ENCODE measurements at places on chromosomes 11 and 22.

DNA sequence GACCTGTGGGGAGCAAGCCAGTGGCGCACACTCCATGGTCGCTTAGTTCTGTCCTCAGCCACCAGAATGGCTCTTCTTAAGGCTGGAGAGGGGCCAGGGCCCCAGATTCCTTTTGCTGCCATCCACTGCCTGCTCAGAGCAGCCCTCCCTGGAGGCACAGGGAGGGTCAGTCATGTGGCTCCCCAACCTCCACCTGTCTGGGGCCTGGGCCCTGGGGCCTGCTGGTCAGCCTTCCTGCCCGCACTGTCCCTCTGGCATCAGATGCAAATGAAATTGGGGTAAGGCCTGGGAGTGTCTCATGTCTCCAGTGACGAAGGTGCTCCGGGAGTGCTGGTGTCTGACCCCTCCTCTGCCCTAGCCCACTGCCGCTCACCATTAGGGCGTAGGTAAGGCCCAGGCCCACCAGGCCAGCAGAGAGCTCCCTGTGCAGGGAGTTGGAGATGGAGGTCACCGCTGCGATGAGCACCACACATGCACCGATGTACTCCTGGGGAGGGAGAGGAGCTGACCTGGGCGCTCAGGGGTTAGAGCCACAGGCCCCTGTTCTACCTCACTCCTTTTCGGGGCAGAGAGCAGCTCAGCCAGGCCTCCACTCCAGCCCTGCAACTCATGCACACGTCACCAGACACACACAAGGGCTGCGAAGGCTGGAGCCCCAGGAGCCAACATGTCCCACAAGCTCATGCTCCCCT lies 9.0 kb upstream of the KCNJ11 start:
- H3K4me3 ChIP-seq = no peak overlapping the region
- H3K27ac ChIP-seq = no peak overlapping the region
- no peak for DNase-seq
- H3K4me1 ChIP-seq = no peaks in the 10 kb centered on the region

DNA sequence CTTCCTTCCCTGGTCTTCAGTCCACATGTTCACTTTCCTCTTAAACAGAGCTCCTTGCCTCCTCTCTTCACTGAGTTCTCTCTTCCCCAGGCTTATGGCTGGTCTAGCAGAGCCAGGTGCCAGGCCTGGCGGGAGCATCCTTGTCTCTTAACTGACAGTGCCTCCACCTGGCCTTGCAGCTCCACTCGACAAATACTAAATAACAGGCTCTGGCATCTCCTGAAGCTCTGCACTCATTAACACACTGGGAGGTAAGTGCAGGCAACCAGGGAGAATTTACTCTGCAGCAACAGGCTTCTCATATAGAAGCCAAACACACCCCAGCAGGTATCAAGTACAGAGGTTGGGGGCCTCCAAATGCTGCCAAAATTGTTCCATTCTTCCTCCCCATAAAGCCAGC lies 438.1 kb downstream of the SOX6 start:
- H3K4me3 ChIP-seq = no peak overlapping the region
- H3K27ac ChIP-seq = no peak overlapping the region
- H3K4me1 ChIP-seq = no peaks in the 10 kb centered on the region
- H3K36me3 ChIP-seq = no peaks in the 10 kb centered on the region

GRCh38 chr22:50030297-50031188 lies 18.0 kb upstream of the IL17REL start:
- H3K4me1 ChIP-seq = no peaks in the 10 kb centered on the region
- peak; percentile 40 for DNase-seq
- H3K4me3 ChIP-seq = no peak overlapping the region
- H3K36me3 ChIP-seq = no peaks in the 10 kb centered on the region

- no peaks in the 10 kb centered on the region for H3K36me3 ChIP-seq
- peaks cover 5% of the 10 kb centered on the region for H3K27me3 ChIP-seq
- no peak overlapping the region for H3K27ac ChIP-seq
- H3K4me1 ChIP-seq = no peaks in the 10 kb centered on the region
Measured at GRCh38 chr11:13944911-13945425, 17.6 kb upstream of the SPON1 start.

DNA sequence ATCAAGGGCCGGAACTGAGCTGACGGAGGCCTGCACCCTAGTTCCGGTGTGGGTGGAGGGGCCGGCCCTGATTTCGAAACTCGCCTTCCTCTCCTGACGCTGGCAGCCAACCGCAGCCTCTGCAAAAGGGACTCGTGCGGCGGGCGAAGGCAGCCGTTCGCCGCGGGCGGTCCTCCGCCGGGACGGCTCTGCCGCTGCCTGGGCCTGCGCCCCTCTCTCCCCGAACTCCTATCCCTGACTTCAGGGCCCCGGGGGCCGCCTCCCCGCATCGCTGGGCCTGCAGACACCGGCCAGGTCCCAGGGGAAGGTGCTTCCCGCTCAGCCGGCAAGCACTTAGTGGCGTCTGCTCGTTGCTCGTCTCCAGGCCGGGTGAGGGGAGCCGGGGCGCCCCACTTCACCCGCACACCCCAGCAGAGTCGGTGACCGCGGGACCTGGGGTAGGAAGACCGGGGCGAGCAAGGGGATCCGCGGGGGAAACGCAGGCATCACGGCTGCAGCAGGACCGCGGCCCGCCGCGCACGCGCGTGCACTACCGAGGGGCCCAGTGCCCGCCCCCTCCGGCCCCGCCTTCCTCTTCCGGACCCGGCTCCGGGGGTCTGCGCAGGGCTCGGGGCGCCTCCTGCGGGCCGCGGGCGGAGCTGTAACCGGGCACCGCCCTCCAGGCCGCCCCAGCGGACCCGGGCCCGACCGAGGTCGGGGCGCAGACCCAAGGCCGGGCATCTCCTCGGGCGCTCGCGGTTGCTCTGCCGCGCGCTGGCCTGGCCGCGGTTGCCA lies 464 bp upstream of the ANKRD13D start:
- peak; percentile 93 for DNase-seq
- peak overlapping the region; percentile 100 for H3K27ac ChIP-seq
- H3K4me1 ChIP-seq = peaks cover 78% of the 10 kb centered on the region
- peak overlapping the region; percentile 78 for H3K4me3 ChIP-seq
- peaks cover 81% of the 10 kb centered on the region for H3K36me3 ChIP-seq

- no peak for DNase-seq
- H3K4me1 ChIP-seq = no peaks in the 10 kb centered on the region
- H3K36me3 ChIP-seq = no peaks in the 10 kb centered on the region
- H3K27ac ChIP-seq = no peak overlapping the region
- H3K4me3 ChIP-seq = no peak overlapping the region
- H3K27me3 ChIP-seq = no peaks in the 10 kb centered on the region
Measured at GRCh38 chr22:47432683-47433082, 670.2 kb downstream of the TBC1D22A start.

DNA sequence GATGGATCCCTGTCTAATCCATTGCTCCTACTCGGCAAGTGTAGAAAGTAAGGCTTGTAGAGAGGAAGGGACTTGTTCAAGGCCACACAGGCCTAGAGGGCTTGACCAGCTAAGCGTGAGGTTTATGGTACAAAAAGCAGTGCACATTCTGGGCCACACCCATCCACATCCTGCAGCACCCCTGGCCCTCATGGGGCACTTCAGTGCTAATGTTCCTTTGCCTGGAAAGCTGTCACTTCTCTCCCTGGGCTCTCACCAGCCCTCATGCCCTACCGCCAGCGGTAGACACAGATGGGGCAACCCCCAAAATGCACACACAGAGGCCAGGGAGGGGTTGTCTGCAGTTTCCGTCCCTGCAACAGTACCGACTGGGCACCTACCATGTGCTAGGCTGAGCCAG lies 7.1 kb upstream of the MGAT3 start:
- H3K27ac ChIP-seq = no peak overlapping the region
- no peak for DNase-seq
- H3K36me3 ChIP-seq = no peaks in the 10 kb centered on the region
- no peak overlapping the region for H3K4me3 ChIP-seq
- no peaks in the 10 kb centered on the region for H3K4me1 ChIP-seq

All from DND-41 (cell line).